ENCODE measurements at places on chromosomes 12 and 14. TPM values are rescaled to one million over a fixed set of nuclear protein-coding genes. Genes with fewer than 3 reads are reported as not detected.

Gene SLC25A47
- 96.4 TPM for total RNA-seq

Gene INF2
- 81.8 TPM for total RNA-seq

Gene GARIN6
- total RNA-seq = not detected

DNA sequence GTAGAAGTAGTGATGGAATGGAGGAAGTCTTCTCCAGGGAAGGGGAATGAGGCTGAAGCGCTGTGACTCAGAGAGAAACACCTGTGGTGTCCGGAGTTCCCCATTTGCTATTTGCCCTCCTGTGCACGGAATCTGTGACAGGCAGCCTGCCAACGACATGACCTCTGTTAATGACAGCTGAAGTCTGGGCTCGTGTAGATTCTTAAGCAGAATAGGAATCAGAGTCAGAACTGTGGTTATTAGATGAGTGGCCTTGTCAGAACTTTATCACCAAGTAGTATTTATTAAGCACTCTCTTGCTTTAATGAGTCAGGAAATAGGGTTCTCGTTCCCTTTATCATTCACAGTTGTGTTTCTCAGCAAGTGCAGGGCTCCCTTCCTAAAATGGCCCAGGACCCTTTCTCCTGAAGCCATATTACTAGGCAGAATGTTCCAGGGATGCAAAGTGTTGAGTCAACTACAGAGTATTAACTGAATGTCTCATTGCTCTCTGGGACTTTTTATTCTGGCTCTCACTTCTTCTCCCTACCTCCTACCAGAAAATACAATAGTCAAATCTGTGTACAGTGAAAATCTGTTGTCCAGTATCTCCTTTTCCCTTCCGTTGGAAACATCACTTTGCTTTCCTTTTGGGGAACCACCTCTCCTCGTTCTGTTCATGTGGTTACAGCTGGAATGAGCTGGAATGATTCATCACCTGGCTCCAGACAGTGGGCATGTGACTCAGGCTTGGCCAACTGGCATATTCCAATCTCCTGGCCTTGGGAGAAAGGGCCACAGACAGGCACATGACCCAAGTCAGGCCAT, 77.8 kb upstream of the MAX start:
- DNase-seq = no peak

DNA sequence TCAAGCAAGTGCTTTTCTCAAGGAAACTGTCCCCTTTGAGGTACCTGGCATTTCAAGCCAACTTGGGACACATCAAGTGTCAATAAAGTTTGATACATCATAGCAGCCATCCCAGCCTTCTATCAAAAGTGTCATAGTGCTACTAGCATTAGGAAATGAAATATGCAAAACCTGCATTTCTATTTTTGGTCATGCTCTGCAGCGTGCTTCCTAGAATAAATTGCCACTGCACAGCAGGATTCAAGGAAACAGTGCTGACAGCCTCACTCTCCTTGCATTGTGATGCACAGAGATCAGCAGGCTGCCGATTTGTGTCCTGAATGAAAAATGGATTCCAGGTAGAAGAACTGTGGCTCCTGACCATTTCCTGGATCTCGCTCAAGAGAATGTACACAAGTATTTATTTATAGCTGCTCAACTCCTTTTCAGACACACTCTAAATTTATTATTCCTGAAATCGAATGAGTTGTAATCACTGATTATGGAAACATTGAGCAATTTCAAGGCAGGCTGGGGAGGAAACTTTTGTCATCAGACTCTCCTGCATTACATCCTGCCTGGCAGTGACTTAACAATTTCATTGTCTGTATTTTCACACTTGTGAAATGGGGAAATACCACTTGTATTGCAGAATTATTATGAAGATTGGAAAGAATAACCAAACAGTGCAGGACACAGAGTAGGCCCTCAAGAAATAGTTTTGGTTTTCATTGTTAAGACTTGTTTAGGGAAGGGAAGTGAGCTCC, 120.9 kb downstream of the SLC38A6 start:
- no peak for DNase-seq

DNA sequence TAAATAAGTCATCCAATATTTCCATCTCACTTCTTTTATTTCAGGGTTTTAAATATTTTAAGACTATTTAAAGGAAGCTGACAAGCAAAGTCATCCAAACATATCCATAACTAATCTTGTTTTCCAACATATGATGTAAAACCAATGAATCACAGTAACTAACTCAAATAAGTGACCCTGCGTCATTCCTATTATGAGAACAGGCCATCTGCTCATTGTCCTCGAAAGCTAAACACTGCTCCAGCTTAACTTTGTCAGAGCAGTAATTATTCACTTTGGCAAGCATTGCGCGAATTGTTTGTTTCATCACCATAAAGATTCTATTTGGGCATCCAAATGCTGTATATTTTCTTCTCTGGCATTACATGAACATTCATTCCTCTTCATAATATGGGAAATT, 99.1 kb downstream of the CAPZA3 start:
- no peak for DNase-seq

- DNase-seq = peak; percentile 40
These were observed 48.2 kb downstream of the FOXN3 start for GRCh38 chr14:89368490-89369477.

GRCh38 chr12:111253213-111253612, 115.7 kb downstream of the PHETA1 start:
- no peak for DNase-seq
